NCI-H1105 (cell line): ENCODE measurements at places on chromosomes 2 and 18.
A peak's percentile ranks its signal among the peaks of the same experiment; 100 is the strongest.

DNA sequence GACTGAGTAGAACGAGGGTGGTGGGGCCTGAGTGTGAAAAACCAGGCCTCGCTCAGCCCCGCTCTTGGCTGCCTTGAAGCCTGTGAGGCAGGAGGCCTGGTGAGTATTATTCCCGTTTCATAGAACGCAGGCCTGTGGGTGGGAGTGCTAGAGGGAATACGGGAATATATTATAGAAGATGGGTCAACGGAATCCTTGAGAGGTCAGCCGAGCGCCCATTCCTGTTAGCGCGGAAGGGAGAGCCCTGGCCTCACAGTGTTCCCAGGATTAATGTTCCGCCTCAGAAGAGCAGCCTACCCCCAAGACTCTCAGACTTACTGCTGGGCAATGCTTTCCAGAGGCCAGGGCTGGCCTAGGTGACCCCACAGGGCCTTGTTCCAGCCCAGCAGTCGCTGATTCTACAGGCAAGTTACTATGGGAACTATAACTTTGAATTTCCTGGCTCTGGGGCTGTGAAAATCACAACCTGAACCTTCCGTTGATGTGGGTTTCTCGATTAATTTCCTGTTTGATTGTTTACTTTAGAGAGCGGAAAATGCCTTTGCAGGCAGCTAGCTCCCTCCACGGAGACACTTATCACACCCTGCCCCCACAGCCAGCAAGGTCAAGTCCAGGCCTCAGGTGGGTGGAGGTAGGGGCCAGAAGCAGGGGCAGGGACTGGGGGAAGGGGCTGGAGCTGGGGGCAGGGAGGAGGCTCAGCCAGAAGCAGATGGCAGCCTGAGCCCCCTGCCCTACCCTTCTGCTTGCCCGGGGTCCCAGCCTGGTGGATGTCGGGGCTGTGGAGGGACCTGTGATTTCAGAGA is 108.3 kb downstream of the SMAD7 start:
- no peak for DNase-seq

DNA sequence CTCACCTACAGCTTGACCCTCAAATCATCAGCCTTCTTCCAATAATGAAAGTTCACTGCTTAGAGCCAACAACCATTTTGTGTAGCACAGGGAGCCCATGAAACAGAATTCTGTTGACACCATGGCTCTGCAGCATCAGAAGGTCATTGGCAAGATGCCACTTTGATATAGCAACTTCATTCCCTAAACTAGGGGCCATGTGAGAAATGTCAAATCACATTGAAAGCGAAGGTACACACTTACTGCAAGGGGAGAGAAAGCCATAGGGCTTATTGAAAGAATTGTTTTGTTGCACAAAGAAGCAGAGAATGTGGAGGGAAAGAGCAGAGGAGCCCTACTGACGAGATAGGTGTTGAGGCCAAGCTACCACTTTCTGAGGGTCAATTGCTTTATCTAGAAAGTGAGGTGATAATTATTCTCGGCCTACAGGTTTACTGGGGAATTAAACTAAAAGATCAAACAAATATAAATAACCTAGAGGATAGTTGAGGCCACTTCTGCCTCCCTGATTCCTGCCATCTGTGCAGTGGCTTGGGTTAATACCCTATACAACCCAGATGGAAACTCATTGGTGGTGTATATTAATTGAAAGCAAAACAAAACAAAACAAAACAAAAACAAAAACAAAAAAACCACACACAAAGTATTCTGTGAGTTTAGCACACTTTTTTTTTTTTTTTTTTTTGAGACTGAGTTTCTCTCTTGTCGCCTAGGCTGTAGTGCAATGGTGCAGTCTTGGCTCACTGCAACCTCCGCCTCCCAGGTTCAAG is 5.9 kb upstream of the ABCA12 start:
- no peak for DNase-seq

- no peak for DNase-seq
Measured at GRCh38 chr18:7104649-7105048, 12.9 kb downstream of the LAMA1 start.

DNA sequence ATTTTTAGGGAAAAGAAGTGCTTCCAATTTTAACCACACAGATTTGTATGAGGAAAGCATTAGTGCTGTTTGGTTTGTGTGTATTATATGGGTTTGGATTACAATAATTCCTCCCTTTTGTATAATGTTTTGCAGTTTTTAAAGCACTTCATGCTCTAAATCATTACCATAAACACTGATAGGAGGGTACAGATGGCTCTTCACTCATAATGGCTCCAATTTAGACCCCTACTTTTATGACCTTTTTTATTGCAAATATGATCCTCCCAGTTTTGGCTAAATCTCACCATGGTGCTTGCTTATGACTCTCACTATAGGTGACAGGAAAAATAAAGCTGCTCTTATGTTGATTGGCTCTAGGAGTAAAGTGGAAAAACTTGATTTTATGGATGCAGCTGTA is 23.8 kb upstream of the TMEM17 start:
- DNase-seq: peak; percentile 15

- no peak for DNase-seq
Measured at GRCh38 chr2:98875081-98875728, 60.8 kb downstream of the CRACDL start.

- no peak for DNase-seq
Measured at GRCh38 chr2:30235008-30235655, 3.8 kb downstream of the LBH start.

GRCh38 chr2:68709421-68709911 is 25.1 kb upstream of the ARHGAP25 start:
- DNase-seq: peak; percentile 18

DNA sequence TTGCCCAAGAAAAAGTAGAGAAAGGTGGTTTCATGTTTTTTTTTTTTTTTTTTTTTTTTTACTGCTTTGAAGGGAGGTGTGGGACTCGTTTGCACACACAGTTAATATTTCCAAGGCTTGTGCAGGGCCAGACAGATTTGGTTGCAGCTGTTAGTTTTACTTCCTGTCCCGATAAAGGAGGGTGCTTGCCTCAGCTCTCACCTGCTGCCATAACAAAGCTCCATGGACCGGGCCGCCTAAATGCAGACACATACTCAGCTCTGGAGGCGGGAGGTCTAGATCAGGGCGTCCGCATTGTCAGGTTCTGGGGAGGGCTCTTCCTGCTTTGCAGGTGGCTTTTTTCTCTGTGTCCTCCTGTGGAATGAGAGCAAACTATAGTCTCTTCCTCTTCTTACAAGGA is 69.9 kb downstream of the ODC1 start:
- no peak for DNase-seq

DNA sequence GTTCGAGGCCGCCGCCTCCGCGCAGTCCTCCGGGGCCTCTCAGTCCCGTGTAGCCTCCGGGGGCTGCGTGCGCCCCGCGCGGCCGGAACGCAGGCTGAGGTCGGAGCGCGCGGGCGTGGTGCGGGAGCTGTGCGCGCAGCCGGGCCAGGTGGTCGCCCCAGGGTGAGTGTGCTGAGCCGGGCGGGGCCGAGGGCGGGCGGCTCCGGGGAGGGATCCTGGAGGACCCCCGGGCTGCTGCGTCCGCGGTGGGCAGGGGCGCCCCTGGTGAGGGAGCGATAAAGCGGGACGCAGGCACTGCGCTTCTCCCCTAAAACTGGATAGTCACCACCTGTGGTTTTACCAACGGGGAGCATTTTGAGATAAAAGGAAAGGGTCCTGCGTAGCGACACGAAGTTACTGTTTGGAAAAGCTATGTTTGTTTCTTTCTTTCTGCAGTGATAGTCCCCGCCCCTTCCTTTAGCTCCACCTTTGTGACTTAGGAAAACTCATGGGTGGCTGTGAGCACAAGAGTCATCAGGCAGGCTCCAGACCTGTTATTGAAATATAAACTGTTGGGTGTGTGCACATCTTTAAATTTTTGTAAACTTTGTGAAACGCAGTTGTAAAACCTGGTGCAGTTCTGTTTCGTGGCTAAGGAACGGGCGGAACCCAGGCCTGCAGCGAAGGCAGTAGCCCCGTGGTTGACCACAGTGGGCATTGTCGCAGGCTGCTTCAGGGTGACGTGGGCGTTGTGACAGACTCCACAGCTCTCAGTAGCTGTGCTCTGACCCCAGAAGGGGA is 687 bp downstream of the CTDP1 start:
- no peak for DNase-seq

DNA sequence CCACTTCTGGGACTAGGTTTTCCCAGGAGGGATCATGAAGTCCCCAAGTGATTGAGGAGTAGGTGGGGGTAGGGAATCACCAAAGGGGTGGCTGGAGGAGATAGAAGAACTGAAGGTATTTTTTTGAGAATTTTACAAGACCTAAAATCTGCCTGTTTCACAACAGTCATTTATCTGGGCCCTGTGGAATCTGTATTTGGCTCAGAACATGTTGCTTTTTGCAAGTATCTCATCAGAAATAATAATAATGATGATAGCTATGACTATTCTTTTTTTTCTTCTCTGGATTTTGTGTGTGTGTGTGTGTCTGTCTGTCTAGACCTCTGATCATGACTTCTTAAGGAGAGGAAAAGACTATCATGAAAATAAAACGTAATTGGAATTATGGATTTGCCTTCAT is 13.9 kb downstream of the STON1 start:
- DNase-seq: no peak

DNA sequence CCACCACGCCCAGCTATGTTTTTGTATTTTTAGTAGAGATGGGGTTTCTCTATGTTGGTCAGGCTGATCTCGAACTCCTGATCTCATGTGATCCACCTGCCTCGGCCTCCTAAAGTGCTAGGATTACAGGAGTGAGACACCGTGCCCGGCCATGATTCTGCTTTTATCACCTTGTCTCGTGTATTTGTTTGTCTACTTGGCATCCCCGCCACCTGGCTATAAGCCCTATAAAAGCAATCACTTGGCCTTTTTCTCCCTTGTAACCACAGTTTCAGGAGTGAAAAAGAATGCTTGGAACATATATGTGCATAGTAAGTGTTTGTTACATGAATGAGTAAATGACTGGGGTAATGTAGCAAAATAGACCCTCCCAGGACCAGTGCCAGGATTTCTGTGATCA is 77.5 kb upstream of the PAPOLG start:
- no peak for DNase-seq

DNA sequence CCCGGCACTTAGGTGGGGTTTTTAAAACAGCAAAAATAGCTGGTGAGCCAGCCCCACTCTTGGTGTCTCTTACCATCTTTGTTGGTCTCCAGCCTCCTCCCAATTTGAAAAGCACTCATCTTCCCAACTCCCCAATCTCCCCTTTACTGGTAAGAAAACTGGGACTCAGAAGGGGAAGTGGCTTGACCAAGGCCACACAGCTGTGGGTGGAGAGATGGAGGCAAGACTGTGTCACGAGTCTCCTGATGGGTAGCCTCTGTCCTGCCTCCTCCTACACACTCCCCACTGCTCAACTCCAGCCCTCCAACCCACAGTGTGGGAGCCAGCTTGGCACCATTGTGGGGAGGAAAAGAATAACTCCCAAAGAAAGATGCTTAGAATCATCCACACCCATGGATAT is 140.4 kb downstream of the SMAD2 start:
- DNase-seq: no peak

- DNase-seq: no peak
Measured at GRCh38 chr2:68775272-68775842, 40.7 kb downstream of the ARHGAP25 start.
